Uterus (tissue), 4 donors: ENCODE measurements at places on chromosomes 2 and 18. TPM values are rescaled to one million over a fixed set of nuclear protein-coding genes. Genes with fewer than 3 reads are reported as not detected.

The GREB1L gene
- total RNA-seq: 15.3 TPM

The IL1R1 gene
- 94.5 TPM for total RNA-seq

The GCKR gene
- not detected for total RNA-seq

The CDH19 gene
- total RNA-seq: 1.5 TPM

The CNDP1 gene
- 0.24 TPM for total RNA-seq

The TMEM214 gene
- total RNA-seq: 16.1 TPM

The POMC gene
- 1.4 TPM for total RNA-seq

GRCh38 chr2:110731064-110731463 is 1.3 kb upstream of the ACOXL start:
- DNase-seq: no peak

GRCh38 chr18:63109802-63110201 is 209.8 kb downstream of the BCL2 start:
- no peak for DNase-seq

DNA sequence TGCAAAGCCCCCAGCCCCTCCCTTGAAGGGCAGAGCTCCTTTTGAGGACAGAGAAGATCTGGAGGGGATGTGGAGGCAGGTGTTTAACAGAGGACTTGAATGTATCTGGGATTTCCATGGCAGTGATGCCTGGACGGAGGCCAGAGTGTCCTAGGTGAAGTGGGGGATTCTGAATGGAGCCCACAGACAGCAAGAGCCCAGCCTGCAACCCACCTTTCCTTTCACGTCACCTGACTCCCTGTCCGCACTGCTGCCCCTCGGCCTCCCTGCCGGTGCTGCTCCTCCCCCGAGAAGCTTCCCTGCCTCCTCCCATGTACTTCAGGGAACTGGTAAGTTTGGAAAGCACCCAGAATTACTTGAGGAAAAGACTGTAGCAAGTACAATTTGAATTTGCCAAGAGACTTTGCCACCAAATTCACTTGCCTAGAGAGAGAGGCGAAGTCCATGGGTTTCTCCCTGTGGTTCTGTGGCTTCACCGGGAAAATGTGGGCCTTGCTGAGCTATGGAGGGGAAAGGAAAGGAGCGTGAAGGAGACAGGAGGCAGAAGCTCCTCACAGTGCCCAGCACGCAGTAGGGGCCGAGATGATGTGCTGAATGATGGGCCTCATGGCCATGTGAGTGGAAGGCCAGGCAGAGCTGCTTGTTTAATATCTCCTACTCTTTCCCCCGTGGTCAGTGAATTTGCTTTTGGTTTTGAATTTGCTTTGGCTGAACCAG is 13.9 kb upstream of the ASPRV1 start:
- no peak for DNase-seq

- DNase-seq: no peak
Observed at GRCh38 chr2:240460253-240460711, 24.8 kb downstream of the GPC1 start.

DNA sequence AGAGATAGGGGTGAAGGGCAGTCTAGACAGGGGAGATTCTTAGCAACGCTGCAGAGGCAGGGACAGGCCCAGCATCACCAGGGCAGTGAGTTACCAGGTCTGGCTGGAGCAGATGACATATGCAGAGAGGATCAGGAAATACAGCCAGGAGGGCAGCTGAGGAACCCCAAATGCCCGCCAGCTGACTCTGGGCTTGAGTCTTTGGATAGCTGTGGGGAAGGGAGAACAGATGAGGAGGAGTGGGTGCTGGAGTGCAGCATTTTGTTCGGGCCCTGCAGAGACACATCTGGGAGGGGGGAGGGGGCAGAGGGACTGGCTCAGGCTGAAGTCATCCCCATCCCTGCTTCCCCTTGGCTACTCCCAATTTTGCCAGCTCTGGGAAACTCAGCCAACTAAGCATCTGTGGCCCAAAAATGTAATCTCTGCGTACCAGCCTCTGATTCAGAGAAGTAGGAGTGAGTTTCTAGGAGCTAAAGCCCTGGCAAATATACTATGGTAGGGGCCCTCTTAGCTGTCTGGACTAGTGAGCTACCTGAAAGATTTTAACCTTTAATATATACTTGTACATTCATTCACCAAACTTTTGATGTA is 214.5 kb downstream of the ZBTB7C start:
- DNase-seq: no peak
